ENCODE measurements at places on chromosomes 7 and 10. TPM values are rescaled to one million over a fixed set of nuclear protein-coding genes. Genes with fewer than 3 reads are reported as not detected.

SLC12A9 gene
- 50.9 TPM for total RNA-seq

KCNMA1 gene
- not detected for total RNA-seq

SLC39A12 gene
- total RNA-seq, result not detected

RADIL gene
- total RNA-seq, result not detected

PRF1 gene
- total RNA-seq, result 16.5 TPM

FLNC gene
- total RNA-seq, result 0.05 TPM

ATXN7L1 gene
- total RNA-seq, result 36.6 TPM

CTAGE6 gene
- 1.1 TPM for total RNA-seq

BZW2 gene
- 29.4 TPM for total RNA-seq

- no peak for DNase-seq
Observed at GRCh38 chr10:34184939-34185386, 630.1 kb downstream of the PARD3 start.

GRCh38 chr7:153103202-153103601 is 343.6 kb downstream of the ACTR3B start:
- no peak for DNase-seq

GRCh38 chr7:9148687-9149086 is 715.3 kb downstream of the NXPH1 start:
- no peak for DNase-seq

- DNase-seq, result no peak
Observed at GRCh38 chr7:103150192-103150591, 1.3 kb upstream of the NAPEPLD start.

GRCh38 chr10:23368816-23369640 is 24.4 kb upstream of the C10orf67 start:
- no peak for DNase-seq

DNA sequence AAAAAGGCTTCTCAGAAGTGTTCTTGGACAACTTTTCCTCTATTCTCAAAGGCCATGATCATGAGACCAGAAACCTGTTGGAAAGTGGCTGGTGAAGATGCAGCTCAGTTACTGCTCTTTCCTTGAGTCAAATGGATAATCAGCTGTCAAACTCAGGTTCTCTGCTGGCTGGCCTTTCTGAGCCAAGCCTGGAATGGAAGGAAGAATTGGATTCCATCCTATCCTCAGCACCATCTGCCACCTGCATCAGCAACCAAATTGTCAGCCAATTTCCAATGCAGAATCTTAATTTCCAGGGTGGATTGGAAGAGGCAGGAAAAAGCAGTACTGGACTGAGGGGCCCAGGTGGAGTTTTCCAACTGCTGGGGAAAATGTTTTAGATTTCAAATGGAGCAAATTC is 631.7 kb downstream of the KCNMA1 start:
- no peak for DNase-seq

DNA sequence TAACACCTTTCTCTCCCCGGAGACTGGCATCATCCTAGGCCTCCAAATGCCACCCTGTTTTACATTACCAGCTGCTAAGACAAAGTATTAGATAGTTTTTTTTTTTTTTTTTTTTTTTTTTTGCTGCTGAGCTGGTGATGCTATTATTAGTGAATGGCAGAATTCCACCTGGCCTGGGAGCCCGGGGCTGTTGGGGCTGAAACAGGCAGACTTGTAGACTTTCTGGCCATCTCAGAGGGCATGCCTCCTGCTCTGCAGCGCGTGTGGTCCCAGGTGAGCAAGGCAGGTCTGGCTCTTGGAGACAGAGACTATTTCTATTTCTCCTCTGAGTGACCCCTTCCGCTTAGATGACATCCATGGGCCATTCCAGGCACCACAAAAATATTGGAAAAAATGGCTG is 104.2 kb downstream of the EMX2 start:
- no peak for DNase-seq

DNA sequence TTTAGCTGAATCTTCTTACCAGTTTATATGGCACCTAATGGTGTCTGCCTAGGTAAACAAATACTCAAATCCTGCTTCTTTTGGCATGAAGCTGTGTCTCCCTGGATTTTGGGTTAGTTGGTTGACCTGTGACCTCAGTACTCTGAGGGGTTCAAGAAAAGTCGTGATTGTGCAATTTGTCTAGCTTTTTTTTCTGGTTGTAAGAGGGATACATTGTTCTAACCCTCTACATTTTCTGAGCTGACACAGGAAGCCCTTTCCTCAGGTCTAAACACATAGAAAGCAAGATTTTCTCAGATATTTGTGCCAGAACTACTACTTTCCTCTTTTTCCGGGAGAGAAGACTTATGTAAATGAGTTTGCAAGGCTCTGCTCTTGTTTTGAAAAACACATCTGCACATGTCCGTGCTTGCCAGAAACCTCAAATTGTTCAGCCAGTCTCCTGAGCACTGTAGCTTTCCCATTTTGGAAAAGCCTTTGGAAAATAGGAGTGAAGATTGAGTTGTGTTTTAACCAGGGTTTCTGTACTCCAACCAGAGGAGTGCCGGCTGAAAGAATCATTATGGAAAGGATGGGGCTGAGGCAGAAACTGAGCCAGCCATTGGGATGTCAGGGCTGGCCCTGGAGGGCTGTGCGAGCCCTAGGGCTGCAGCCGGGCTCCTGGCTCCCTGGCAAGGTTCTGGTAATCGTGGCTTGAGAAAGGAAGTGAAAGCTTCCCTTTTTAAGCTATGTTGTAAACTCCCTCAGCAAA is 31.3 kb upstream of the CXCL12 start:
- DNase-seq, result no peak

DNA sequence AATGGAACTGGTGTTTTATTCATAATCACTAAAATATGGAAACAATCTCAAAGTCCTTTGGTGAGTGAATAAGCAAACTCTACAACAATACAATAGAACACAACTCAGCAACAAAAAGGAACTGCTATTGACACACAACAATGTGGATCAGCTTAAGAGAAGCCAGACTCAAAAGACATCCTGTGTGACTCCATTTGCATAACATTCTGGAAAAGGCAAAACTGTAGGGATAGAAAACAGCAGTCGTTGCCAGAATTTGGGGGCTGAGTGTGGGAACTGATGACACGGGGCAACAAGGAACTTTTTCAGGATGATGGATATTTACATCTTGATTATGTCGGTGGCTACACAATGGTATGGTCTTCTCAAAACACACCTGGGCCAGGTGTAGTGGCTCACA is 32.4 kb upstream of the SVIL start:
- DNase-seq, result no peak

DNA sequence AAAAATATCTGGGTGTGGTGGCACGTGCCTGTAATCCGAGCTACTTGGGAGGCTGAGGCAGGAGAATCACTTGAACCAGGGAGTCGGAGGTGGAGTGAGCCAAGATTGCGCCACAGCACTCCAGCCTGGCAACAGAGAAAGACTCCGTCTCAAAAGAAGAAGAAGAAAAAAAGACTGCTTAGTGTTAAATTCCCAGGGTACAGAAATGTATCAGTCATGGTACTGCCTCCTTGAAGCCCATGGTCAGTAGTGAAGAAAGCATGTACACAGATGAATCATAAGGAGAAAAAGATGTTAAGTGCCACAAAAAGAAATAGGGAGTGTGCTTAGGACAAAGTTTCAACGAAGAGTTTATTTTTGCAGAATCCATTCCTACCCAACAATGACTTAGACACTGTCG is 62.5 kb upstream of the KMT2E start:
- DNase-seq, result no peak

DNA sequence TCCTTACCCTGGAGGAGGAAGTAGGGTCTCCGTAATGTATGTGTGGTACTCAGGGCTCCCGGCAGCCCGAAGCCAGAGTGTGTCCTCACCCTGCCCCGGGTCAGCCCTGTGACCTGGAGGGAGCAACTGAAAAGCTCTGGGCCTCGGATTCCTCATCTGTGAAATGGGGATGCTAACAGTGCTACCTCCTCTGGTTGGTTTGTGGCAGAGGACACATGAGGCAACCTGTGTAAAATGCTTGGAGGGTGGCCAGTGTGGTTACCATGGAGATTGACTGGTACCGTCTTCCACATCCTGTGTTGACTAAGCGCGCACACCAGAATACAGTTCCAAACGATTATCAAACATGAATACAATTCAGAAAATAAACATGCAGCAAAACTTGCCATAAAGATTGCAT is 163.8 kb upstream of the KLF6 start:
- peak; percentile 67 for DNase-seq

GRCh38 chr7:153190452-153190851 is 430.9 kb downstream of the ACTR3B start:
- DNase-seq, result no peak

DNA sequence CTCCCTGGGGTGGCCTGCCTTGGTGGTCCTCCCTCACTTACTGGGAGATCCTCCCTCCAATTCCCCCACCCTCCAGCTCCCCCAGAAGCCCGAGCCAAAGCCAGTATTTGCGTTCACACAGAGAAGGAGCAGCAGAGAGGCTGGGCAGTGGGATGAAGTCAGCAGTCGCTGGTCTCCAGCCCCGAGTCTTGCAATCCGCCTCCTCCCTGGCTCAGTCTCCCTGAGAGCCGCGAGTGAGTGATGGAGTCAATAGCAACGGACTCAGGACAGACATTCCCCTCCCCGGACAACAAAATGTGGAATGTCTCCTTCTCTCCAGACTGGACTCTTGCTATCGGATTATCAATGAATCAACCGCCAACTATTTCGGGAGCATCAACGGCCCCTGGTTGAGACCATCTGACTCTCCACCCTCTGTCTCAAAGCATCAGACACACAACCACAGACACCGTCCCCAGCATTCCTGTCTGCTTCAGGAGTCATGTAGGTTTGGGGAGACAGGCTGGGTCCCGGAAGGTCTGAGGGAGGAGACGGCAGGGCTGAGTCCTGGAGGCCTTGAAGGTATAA is 178.4 kb downstream of the SH3PXD2A start:
- DNase-seq, result no peak

- no peak for DNase-seq
Observed at GRCh38 chr10:98254234-98254974, 13.6 kb downstream of the LOXL4 start.

DNA sequence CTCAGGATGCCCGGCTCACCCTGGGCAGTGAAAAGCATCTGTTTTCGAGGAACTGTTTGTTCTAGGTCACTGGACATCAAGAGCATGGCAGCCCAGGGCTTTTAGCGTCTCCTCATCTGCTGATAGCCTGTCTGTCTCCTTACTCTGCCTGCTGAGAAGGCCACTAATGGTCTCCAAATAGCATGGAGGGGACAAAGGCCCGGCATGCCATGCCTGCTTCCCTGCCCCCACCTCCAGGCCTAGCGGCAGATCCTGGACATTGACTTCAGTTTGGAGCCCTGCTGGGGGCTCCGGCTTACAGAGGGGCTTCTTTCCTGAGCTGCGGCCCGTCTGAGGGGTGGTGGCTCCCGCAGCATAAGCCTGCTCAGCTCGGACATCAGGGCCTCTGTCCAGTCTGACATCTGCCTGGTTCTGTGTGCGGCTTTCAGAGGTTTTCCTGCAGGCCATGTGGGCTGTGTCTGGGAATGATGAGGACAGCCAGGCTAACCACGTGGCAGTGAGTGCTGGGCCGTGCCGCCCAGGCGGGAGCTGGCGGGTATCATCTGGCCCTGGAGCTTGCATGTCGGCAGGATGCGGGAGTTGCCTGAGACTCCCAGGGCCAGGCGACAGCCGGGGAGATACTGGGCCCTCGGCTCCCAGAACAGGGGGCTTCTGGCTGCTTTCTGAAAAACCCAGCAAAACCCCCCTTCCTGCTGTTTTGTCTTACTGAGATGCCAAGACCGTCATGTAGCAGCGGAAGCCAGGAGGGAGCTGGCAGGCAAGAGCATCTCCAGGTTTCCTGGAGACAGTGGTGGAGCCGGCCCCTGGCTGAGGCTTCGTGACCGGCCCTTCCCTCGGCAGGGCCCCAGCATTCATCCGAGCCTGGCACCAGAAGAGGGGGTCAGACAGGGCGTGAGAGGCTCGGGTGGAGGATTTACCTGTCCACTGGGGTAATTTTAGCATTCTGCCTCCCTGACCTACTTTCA is 9.2 kb downstream of the PFKFB3 start:
- DNase-seq, result no peak

GRCh38 chr10:68088740-68089139 is 13.7 kb upstream of the HERC4 start:
- DNase-seq, result no peak

GRCh38 chr7:73717025-73717807 is 2.3 kb downstream of the STX1A start:
- no peak for DNase-seq

DNA sequence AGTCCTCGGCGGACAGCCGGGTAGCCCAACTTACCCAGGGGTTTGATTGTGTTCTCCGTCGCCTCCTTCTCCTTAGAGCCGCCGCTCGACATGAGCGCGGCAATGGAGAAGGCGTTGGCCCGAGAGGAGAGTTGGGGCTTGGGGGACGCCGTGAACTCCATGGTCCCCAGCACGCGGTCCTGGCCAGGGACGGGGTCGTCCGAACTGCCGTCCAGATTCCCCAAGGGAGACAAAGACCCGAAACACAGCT is 515 bp downstream of the TBX20 start:
- DNase-seq, result no peak

- DNase-seq, result no peak
Observed at GRCh38 chr7:27640884-27641574, 21.7 kb downstream of the HIBADH start.

GRCh38 chr10:100192350-100192749 is 6.5 kb upstream of the ERLIN1 start:
- DNase-seq, result no peak

GRCh38 chr10:89345367-89346000 is 17.7 kb downstream of the IFIT3 start:
- no peak for DNase-seq

GRCh38 chr10:87675396-87676376 is 16.0 kb downstream of the PAPSS2 start:
- no peak for DNase-seq

DNA sequence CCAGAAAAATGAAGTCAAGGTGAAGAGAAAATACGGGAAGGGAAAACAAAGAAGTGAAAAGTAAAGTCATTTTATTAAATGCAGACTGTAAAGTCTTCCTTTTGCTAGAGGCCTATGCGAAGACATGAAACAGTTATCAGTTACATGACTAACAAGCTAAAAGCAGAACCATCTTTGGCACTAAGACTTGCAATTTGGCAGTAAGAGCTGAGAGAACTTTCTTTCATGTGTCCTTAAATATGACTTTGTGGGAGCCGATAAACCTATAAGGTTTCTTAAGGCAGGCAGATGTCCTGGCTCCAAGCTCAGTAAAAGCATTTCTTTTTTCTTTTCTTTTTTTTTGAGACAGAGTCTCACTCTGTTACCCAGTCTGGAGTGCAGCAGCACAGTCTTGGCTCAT is 10.4 kb downstream of the ANLN start:
- DNase-seq, result no peak

- no peak for DNase-seq
Observed at GRCh38 chr10:21090609-21091082, 193.5 kb upstream of the NEBL start.

DNA sequence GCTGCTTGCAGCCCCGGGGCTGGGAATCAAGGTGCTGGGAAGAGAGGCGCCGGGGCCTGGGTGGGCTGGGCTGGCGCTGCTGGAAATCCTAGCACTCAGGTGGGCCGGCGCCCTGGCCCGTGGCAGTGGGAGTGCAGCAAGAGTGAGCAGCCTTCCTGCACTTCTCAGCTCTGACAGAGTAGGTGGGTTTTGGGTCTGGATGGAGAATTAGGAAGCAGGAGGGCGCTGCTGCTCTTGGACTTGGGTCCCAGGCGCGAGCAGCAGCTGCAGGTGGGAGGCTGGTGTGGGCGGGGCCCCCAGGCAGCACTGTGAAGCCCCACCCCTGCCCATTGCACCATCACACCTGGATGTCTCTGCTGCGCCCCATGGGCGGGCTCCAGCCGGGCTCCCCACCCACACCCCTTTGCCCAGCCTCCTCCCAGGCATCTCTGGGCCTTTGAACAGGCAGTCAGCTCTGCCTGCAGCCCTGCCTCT is 6.0 kb downstream of the BRI3 start:
- DNase-seq, result no peak

Measured in T-helper 17 cell (primary cell).